ENCODE measurements at places on chromosomes 1 and 21.

DNA sequence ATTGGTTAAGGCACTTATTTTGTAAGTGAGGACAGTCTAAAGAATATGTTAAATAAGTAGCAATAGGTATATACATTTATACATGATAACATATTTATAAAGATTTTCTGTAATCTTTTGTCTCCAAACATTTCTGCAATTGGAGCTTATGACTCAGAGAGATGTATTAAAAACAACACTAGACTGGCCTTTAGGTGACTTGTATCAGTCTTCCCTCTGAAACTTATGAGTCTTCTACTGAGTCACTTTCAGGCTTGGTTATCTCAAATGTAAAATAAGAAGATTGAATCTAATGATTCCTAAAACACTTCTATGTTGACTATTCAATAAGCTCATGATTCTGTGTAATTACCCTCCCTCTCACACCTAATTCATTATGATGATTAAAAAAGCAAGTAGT lies 672.6 kb upstream of the NEGR1 start:
- DNase-seq, result no peak

DNA sequence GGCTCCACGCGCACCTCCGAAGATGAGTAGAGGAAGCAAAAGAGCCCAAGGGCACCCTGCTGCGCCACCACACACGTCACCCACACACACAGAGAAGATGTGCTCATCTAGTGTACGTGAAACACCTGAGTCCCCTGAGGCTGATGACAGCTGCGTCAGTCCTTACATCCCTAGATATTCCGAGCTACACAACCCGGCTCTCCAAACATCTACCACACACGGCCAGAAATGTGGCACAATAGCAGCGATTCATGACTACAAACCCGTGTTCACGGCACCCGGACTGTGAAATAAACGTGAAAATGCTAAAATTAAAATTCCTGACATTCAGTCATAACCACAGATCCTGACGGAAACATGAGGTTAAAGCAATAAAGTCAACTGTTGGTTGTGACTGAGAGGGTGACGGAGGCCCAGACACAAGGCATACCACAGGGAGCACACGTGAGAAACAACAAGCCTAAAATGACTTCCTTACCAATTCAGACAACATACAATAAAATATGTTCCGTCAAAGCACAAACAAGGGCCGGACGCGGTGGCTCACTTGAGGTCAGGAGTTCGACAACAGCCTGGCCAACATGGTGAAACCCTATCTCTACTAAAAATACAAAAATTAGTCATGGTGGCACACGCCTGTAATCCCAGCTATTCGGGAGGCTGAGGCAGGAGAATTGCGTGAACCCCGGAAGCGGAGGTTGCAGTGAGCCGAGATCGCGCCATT lies 7.3 kb downstream of the SSU72 start:
- no peak for DNase-seq

DNA sequence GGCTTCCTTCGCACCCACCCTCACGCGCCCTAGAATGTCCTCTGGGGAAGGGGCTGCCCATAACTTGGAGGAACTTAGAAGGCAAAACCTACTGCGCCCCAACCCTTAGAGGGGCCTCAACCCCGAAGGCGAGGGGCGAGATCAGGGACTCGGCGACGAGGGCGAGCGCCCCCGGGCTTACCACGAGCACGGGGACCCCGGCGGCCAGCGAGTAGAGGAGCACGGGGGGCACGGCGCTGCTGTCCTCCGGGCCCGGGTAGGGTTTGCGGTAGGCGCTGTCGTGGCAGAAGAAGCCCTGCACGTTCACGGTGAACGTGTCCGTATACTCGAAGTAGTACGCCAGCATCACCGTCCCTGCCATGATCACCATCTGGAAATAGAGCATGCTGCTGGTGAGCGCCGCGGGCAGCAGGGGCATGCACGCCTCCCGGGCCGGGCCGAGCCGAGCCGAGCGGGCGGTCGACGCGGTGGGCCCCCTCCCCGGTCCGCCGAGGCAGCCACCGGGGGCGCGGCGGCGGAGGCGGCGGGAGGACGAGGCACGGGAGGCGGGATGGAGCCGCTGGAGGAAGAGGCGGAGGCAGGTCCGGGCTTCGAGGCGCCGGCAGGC lies 304 bp downstream of the PLPPR5 start:
- peak; percentile 6 for DNase-seq

- DNase-seq, result no peak
These were observed 10.1 kb downstream of the VANGL2 start for GRCh38 chr1:160410406-160411005.

DNA sequence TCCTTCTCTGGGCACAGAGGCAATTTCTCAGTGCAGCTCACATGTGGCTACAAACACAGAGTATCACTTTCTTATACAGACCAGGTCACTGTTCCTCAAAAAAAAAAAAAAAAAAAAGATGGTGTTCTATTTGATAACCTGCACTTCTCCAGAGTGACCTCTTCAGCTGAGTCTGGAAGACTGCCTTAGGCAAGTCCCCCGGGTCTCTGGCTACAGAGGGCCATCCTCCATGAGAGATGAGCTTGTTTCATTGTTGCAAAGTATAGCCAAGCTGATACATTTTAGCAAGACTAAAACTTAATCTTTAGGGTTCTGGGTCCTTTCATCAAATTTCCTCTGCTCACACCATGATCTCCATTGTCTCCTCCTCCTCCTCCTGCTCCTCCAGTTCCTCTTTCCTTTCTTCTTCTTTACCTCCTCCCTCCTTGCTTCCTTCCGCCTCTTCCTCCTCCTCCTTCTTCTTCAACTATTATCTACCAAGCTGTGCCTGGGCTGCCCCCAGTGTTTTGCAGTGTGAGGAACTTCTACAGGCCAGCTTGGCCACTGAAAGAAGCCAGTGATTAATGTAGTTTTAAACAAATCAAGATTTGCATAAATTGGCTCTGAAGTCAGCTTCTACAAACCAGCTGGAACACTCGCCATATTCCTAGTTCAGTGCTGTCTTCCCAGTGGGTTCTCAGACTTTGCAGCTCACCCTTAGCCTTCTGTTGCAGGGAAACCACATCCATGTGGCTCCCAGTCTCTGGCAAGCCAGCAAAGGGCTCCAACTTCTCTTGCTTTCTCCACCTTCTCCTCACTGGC lies 139.4 kb downstream of the RUNX1 start:
- no peak for DNase-seq

- no peak for DNase-seq
These were observed 429.0 kb downstream of the KIF26B start for GRCh38 chr1:245583575-245584330.

DNA sequence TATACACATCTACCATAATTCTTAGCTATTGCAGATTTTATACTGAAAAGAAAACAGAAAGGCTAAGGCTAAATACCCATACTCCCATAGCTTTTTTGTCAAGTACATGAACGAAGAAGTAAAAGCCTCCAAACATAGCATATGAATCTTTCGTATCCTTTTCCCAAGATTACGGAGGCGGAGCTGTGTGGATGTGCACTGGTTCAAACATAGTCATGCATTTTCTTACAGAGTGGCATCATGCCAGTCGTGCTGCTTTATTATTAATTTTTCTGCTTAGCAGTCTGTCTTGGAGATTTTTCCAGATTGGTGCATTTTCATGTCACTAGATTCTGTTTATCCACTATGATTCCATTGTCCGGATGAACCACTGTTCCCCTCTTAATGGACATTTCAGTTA lies 118.7 kb upstream of the RUNX3 start:
- no peak for DNase-seq

- no peak for DNase-seq
These were observed 1.5 kb upstream of the PPP1R15B start for GRCh38 chr1:204413170-204413535.

- DNase-seq, result no peak
These were observed 42.7 kb downstream of the SGIP1 start for GRCh38 chr1:66576645-66577044.

DNA sequence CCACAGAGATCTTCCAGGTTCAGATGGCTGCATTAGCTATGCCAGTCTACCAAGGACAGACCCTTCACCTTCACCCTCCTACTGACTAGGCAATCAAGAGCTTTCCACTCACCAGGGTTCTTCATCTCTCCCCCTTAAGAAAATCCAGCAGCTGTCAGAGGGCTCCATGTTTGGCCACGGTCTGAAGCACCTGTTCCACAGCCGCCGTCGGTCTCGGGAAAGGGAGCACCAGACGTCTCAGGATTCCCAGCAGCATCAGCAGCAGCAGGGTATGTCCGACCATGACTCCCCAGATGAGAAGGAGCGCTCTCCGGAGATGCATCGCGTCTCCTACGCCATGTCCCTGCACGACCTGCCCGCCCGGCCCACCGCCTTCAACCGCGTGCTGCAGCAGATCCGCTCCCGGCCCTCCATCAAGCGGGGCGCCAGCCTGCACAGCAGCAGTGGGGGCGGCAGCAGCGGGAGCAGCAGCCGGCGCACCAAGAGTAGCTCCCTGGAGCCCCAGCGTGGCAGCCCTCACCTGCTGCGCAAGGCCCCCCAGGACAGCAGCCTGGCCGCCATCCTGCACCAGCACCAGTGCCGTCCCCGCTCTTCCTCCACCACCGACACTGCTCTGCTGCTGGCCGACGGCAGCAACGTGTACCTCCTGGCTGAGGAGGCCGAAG lies 13.8 kb downstream of the TMCC2 start:
- DNase-seq, result no peak

- DNase-seq, result no peak
These were observed 27.1 kb upstream of the RUNX3 start for GRCh38 chr1:24957016-24957807.

DNA sequence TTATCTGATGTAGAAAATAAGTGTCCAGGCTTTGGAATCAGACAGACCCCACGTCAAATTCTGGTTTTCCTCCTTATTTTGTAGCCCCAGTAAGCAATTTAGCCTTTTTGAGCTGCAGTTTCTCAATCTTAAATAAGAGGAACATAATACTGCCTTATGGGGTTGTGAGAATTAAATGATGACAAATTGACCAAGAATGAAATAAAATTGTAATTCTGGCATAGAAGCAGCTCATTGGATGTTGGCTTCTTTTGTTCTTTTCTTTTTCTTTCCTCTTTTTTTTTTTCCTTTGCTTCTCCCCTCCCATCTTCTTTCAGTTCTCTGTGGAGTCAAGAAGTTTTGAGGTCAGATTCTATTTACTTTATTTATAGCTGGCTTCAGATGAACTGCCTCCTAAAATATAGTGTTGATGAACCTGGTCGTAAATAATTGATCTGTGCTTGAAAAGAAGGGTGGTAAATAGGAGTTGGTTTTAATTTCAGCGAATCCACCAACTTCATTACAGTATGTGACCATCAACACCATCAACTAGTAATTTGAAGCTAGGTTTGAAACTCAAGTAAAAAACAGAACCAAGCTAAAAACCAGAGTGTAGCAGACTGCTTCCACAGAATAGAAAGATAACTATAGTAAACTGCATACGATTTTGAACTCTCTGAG lies 81.1 kb downstream of the CACHD1 start:
- no peak for DNase-seq

- DNase-seq, result no peak
These were observed 18.3 kb downstream of the IFI44 start for GRCh38 chr1:78667939-78668338.

DNA sequence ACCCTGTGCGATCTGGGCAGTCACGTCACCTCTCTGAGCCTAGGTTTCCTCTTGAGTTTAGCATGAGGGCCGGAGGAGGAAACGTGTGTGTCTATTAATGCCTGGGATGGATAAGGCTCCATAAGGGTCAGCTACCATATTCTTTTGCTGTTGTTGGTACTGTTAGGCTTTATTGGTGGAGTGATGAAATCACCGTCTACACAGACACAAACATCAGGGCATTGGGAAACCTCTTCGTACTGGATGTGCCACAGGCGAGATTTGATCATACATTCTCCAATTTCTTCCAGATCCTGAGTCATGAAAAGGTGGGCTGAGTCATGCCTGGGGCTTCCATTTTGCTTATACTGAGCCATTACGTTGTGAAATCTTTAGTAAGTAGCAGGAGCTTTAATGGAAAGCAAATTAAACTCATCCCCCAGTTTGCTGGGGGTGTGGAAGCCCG lies 24.9 kb upstream of the GRHL3 start:
- DNase-seq, result no peak

DNA sequence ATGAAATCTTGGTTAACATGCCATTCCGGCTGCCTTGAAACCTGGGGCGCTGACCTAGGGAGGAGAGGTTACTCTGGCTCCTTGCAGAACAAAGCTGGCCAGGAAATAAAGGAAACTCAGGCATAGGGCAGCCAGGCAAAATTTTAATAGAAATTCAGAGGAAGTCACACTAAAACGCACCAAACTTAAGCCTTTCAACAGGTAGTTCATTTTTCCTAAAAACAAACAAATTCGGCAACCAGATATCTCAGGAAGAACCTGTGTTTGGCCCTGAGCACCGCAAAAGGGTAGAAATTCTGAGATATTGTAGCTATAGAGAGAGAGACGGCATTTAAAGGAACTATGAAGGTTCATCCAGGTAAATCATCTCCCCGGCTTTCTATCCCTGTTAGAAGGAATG lies 13.1 kb downstream of the LYST start:
- DNase-seq, result no peak

GRCh38 chr21:41755934-41756773 lies 10.7 kb downstream of the RIPK4 start:
- DNase-seq, result no peak

DNA sequence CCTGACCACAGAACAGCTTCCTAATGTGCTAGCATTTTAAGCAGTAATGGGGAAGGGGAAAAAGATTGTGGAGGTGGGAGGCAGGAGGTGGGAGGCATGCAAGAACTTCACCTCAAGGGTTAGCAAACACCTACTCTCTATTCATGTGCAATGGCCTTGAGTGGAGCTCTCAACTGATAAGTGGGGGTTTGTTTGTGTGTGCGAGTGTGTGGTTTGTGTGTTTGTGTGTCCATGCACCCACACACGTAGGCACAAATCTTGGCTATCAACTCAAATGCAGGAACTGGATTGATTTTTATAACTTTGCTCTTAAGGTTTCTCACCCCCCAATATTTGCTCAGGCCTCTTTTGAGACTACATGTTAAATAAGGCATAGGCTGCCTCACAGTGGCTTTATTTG lies 78.6 kb downstream of the SYT6 start:
- no peak for DNase-seq

DNA sequence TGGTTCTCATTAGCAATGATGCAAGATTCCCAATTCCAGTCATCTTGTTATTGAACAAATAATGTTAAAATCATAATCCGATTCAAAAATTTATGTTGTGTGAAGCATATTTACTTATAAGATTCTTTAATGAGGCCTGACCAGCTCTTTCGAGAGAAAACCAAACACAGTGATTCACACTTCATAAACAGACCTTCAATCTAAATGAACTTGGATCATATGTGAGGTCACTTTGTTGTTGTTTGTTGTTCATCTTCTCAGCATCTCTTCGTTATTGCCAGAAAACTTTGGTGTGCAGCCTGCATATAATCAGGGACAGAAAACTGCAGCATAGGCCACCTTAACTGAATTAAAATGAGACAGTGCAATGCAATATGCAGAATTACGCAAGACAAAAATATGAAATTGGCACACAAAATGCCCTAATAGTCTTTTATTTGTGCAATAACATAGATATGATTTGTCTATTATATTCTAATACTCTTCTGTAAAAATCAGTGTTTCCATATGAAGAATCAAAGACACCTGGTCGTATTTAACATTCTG lies 30.1 kb downstream of the NCAM2 start:
- DNase-seq, result no peak

- no peak for DNase-seq
These were observed 46.9 kb upstream of the POFUT2 start for GRCh38 chr21:45334591-45335081.

All from activated CD4-positive, alpha-beta T cell treated with anti-CD3 and anti-CD28 coated beads, Interleukin-2, amount 50 U/mL, for 1 hour (primary cell).